Mesothelial cell of epicardium (in vitro differentiated cells): ENCODE measurements at places on chromosomes 2 and 18.
A peak's percentile ranks its signal among the peaks of the same experiment; 100 is the strongest.

GRCh38 chr2:235827585-235827992 lies 333.7 kb downstream of the AGAP1 start:
- H3K4me1 ChIP-seq: peaks cover 8% of the 10 kb centered on the region
- DNase-seq: no peak
- H3K36me3 ChIP-seq: peaks cover 16% of the 10 kb centered on the region
- no peak overlapping the region for H3K4me3 ChIP-seq
- peak overlapping the region; percentile 60 for H3K27ac ChIP-seq

DNA sequence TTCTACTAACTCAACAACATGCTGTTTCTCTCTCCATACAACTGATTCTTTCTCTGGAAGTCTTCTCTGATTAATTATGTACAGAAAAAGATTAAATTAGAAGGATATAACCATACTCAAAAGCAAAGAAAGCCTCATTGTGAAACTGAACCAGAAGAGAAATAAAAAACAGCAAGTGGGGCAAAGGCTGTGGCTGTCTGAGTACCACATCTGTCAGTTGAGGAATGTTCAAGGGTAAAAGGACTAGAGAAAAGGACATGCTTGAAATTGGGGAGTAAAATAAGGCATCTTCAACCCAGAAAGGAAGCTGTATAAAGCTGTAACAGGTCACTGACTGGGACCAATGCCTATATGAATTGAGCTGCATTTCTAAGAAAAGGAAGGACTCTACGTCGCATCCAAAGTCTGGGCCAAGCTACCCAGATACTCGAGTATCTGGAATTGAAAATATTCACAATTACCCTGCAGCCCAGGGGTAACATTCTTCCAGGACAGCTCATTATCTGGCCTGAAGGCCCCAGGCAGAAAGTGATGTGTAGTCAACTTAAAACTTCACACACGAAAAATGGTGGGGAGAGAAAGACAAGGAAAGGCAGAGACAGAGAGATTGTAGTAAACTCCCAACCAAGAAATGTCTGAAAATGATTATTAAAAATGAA lies 356.0 kb upstream of the GALNT5 start:
- H3K27me3 ChIP-seq: no peaks in the 10 kb centered on the region
- no peak overlapping the region for H3K4me3 ChIP-seq
- no peak overlapping the region for H3K27ac ChIP-seq
- peaks cover 4% of the 10 kb centered on the region for H3K4me1 ChIP-seq
- DNase-seq: no peak

DNA sequence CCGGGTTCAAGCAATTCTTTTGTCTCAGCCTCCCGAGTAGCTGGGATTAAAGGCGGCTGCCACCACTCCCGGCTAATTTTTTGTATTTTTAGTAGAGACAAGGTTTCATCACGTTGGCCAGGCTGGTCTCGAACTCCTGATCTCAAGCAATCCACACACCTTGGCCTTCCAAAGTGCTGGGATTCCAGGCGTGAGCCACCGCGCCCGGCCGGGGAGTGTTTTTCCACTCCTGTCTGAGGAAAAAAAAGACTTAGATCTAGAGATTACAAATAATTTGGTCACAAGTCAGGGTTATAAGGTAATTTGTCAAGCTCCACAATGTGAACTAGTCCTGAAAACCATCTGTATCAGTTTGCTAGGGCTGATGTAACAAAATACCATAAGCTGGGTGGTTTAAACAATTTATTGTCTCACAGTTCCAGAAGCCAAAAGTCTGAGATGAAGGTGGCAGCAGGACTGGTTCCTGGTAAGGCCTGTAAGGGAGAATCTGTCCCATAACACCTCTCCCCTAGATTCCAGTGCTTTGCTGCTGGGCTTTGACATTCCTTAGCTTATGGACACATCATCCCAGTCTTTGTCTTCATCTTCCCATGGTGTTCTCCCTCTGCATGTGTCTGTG lies 40.7 kb upstream of the SP3 start:
- H3K27ac ChIP-seq: no peak overlapping the region
- no peaks in the 10 kb centered on the region for H3K27me3 ChIP-seq
- H3K4me1 ChIP-seq: peaks cover 36% of the 10 kb centered on the region
- H3K4me3 ChIP-seq: no peak overlapping the region
- no peak for DNase-seq

DNA sequence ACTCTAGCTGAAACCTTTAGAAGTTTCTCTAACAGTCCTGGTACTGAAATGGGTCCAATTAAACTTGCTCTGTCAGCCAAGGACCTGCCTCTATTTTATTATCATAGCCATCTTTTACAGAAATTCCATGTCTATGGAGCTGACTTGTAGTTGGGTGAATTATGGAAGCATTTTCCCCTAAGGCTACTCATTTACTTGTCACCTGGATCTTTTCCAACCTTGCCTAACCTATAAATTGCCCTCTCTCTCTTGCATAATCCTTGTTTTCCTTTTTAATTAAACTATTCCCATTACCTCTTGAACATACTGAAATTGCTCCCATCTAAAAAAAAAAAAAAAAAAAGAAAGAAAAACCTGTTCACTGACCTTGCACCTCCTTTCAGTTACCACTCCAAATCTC lies 74.6 kb upstream of the DOK6 start:
- no peak for DNase-seq
- no peak overlapping the region for H3K27ac ChIP-seq
- no peaks in the 10 kb centered on the region for H3K36me3 ChIP-seq

- H3K36me3 ChIP-seq: no peaks in the 10 kb centered on the region
- H3K4me3 ChIP-seq: no peak overlapping the region
- H3K4me1 ChIP-seq: peaks cover 14% of the 10 kb centered on the region
- H3K27me3 ChIP-seq: no peaks in the 10 kb centered on the region
- DNase-seq: no peak
- no peak overlapping the region for H3K27ac ChIP-seq
Observed at GRCh38 chr2:225378984-225379383, 20.5 kb upstream of the NYAP2 start.

DNA sequence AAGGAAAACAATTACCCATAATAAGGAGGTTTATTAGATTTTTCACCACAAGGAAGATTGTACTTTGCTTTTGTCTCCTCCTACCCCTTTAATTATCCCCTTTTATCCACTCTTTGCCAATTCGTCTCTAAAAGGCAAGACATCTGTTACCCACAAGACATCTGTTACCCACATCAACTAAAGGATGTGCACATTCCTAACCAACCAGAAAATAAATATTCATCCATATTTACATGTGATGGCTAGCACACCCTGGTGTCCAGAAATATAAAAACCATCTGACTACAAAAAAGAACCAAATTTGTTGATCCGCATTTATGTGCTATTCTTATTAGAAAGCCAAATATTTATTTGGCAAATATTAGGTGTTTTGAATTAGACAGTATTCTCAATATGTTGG lies 35.7 kb downstream of the ACVR1C start:
- H3K27me3 ChIP-seq: peaks cover 64% of the 10 kb centered on the region
- no peak overlapping the region for H3K27ac ChIP-seq
- H3K4me3 ChIP-seq: no peak overlapping the region

GRCh38 chr2:150166313-150167051 lies 321.0 kb downstream of the RND3 start:
- H3K36me3 ChIP-seq: no peaks in the 10 kb centered on the region
- no peak for DNase-seq
- H3K4me3 ChIP-seq: no peak overlapping the region
- H3K27ac ChIP-seq: peak overlapping the region; percentile 74
- peaks cover 56% of the 10 kb centered on the region for H3K4me1 ChIP-seq
- no peaks in the 10 kb centered on the region for H3K27me3 ChIP-seq

GRCh38 chr2:196959281-196959680 lies 32.8 kb upstream of the PGAP1 start:
- H3K4me1 ChIP-seq: peaks cover 2% of the 10 kb centered on the region
- no peaks in the 10 kb centered on the region for H3K36me3 ChIP-seq
- no peaks in the 10 kb centered on the region for H3K27me3 ChIP-seq
- H3K4me3 ChIP-seq: no peak overlapping the region
- no peak for DNase-seq

GRCh38 chr2:60149176-60149575 lies 404.3 kb downstream of the BCL11A start:
- DNase-seq: no peak
- H3K4me1 ChIP-seq: peaks cover 5% of the 10 kb centered on the region
- H3K27ac ChIP-seq: no peak overlapping the region

DNA sequence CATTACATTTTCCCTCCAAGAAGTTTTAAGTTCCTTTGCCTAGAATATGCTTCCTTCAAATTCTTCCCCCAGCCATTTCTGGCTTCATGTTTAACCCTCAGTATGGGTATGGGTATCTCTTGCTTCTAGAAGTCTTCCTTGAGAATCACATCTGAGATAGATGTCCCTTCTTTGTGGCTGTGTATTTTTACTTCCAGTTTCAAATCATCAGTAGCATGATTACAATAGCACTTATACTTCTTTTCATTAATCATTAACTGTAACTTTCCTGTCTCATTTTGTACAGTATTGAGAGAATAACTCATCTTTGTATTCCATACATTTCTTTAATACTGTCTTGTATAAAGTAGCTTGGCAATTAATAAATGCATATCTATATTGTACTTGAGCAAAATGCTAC lies 17.3 kb upstream of the PDE1A start:
- H3K27ac ChIP-seq: no peak overlapping the region
- peaks cover 8% of the 10 kb centered on the region for H3K4me1 ChIP-seq
- DNase-seq: no peak
- no peak overlapping the region for H3K4me3 ChIP-seq
- H3K27me3 ChIP-seq: no peaks in the 10 kb centered on the region

GRCh38 chr2:43144263-43144662 lies 82.1 kb downstream of the ZFP36L2 start:
- H3K27ac ChIP-seq: no peak overlapping the region
- DNase-seq: no peak
- H3K27me3 ChIP-seq: no peaks in the 10 kb centered on the region
- H3K36me3 ChIP-seq: no peaks in the 10 kb centered on the region
- no peak overlapping the region for H3K4me3 ChIP-seq
- H3K4me1 ChIP-seq: peaks cover 13% of the 10 kb centered on the region

- H3K36me3 ChIP-seq: no peaks in the 10 kb centered on the region
- peaks cover 41% of the 10 kb centered on the region for H3K4me1 ChIP-seq
- H3K27me3 ChIP-seq: no peaks in the 10 kb centered on the region
- no peak overlapping the region for H3K4me3 ChIP-seq
Observed at GRCh38 chr2:235545339-235546150, 51.7 kb downstream of the AGAP1 start.

GRCh38 chr2:95206096-95206495 lies 1.2 kb upstream of the ZNF892 start:
- H3K27ac ChIP-seq: peak overlapping the region; percentile 25
- peak overlapping the region; percentile 93 for H3K4me3 ChIP-seq
- H3K4me1 ChIP-seq: peaks cover 22% of the 10 kb centered on the region
- peaks cover 27% of the 10 kb centered on the region for H3K36me3 ChIP-seq
- peaks cover 2% of the 10 kb centered on the region for H3K27me3 ChIP-seq
- no peak for DNase-seq

- DNase-seq: no peak
- H3K4me1 ChIP-seq: peaks cover 20% of the 10 kb centered on the region
- no peaks in the 10 kb centered on the region for H3K36me3 ChIP-seq
- H3K27me3 ChIP-seq: no peaks in the 10 kb centered on the region
Observed at GRCh38 chr2:121754851-121755236, 607 bp upstream of the TSN start.

- no peaks in the 10 kb centered on the region for H3K36me3 ChIP-seq
- H3K27me3 ChIP-seq: no peaks in the 10 kb centered on the region
- DNase-seq: no peak
- H3K4me3 ChIP-seq: no peak overlapping the region
- H3K4me1 ChIP-seq: peaks cover 19% of the 10 kb centered on the region
- H3K27ac ChIP-seq: no peak overlapping the region
Observed at GRCh38 chr18:21331065-21331464, 89.0 kb downstream of the GREB1L start.

DNA sequence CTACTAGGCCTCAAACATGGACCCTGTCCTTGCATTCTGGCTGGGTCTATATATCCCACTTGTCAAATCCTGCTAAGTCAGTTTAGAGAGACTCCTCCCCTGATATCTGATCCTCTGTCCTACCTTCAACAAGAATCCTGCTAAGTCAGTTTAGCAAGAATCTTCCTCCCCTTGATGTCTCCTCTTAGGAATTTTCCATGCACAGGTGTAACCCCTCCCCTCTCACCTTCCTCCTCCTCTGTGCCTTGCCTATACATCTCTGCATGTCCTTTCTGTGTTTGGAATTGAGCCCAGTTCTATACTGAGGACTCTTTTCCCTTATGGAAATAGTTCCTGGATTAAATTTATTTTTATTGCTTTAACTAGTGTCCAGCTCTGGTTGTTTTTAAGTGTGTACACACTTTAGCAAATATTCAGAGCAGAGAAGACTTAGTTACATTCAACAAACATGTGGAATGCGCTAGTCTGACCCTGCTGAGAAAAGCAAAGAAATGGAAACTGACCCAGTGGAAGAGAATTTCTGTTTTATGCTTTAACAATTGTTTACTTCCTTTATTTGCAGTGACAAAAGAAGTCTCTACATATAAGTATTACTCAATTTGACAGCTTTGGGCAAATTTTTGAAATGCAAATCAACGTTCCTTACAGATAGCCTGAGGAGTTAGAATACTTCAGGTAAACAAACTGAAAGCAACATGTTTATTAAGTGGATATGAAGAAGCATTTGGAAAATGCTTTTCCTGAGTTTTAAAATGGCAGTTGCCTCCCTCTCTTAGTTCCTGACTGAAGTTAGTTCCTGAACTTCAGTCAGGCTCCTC lies 80.6 kb downstream of the RIT2 start:
- H3K27ac ChIP-seq: peak overlapping the region; percentile 96
- H3K36me3 ChIP-seq: peaks cover 1% of the 10 kb centered on the region
- H3K4me1 ChIP-seq: peaks cover 27% of the 10 kb centered on the region

- H3K4me3 ChIP-seq: no peak overlapping the region
- no peak for DNase-seq
- peaks cover 18% of the 10 kb centered on the region for H3K4me1 ChIP-seq
- peaks cover 18% of the 10 kb centered on the region for H3K27me3 ChIP-seq
Observed at GRCh38 chr18:79856119-79857007, 58.6 kb downstream of the KCNG2 start.

GRCh38 chr2:86308984-86309695 lies 28.3 kb downstream of the REEP1 start:
- DNase-seq: no peak
- H3K4me3 ChIP-seq: no peak overlapping the region
- H3K27ac ChIP-seq: no peak overlapping the region
- H3K27me3 ChIP-seq: peaks cover 46% of the 10 kb centered on the region
- peaks cover 24% of the 10 kb centered on the region for H3K4me1 ChIP-seq

DNA sequence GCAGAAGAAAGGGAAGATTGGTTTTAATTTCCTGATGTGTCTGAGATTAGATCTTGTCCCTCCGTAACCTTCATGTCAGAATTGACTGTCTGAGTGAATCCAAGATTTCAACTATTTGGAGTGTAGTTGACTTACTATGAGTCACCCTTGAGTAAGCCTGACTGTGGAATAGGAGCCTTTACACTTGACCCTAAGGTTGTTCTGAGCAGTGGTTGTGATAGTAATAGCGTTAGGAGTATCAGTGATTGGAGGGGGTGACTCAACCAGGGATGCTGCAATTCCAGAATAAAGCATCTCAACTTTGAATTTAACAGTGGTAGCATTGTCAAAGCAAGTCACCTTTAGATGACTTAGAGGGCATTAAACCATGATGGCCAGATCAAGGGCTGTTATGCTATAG lies 979.5 kb upstream of the FAM98A start:
- H3K36me3 ChIP-seq: no peaks in the 10 kb centered on the region
- no peak overlapping the region for H3K27ac ChIP-seq
- H3K27me3 ChIP-seq: no peaks in the 10 kb centered on the region
- H3K4me3 ChIP-seq: no peak overlapping the region
- no peaks in the 10 kb centered on the region for H3K4me1 ChIP-seq
- no peak for DNase-seq

GRCh38 chr2:209469481-209469880 lies 45.6 kb downstream of the MAP2 start:
- H3K27me3 ChIP-seq: no peaks in the 10 kb centered on the region
- no peak overlapping the region for H3K4me3 ChIP-seq
- H3K36me3 ChIP-seq: no peaks in the 10 kb centered on the region
- H3K27ac ChIP-seq: no peak overlapping the region
